ENCODE measurements at places on chromosomes 6 and 20.
A peak's percentile ranks its signal among the peaks of the same experiment; 100 is the strongest.

DNA sequence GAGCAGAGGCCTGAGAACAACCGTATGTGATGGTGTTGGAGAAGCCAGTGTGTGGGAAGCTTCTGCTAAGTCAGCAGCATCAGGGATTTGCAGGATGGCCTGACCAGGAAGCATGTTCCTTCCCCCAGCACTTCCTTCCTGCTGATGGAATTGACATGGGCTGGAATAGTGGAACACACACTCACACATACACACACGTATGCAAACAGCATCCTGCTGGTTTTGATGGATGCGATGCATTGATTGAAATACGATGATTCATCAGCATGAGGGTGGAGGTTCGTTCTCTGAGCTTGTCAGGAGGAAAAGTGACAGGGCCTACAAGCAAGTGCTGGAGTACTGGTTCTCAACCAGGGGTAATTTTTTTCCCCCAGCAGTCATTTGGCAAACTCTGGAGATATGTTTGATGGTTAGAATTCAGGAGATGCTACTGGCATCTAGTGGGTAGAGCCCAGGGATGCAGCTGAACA is 229.1 kb downstream of the NFATC2 start:
- no peak for DNase-seq

- DNase-seq = no peak
Observed at GRCh38 chr6:6749702-6750491, 161.4 kb downstream of the LY86 start.

GRCh38 chr6:111743360-111743759 is 129.9 kb downstream of the FYN start:
- DNase-seq = no peak

GRCh38 chr6:148837941-148838340 is 91.1 kb downstream of the UST start:
- no peak for DNase-seq

DNA sequence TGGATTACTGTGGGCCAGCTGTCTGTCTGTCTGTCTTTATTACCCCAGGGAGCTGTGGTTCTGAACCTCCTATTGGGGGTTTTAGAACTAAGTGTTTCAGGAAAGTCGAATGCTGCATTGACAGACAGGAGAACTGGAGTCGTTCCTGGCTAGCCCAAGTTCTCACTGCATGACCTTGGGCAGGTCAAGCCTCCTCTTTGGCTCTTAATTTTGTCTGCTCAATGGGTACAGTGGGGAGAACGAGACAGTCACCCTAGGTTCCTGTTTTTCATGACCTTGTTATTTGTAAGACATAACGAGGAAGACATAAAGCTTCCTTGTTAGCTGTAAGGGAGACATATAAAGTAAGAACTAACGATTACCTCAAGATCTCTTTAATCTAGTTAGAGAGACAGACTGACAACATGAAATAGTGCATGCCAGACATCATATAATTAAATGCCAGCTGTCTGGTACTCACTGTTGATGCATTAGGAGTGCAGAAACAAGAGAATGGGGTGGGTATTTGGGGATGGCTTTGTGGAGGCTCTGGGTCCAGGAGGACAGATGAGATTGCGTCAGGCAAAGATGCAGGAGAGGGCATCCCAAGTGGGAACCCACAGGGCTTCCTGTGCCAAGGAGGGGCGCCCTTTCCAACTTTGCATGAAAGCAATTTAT is 3.7 kb upstream of the CCDC167 start:
- no peak for DNase-seq

GRCh38 chr6:141488488-141488887 is 644.2 kb upstream of the GJE1 start:
- DNase-seq = no peak

- DNase-seq = no peak
Observed at GRCh38 chr6:604579-604978, 52.3 kb downstream of the HUS1B start.

GRCh38 chr6:119283979-119284545 is 65.5 kb downstream of the MAN1A1 start:
- DNase-seq = no peak

DNA sequence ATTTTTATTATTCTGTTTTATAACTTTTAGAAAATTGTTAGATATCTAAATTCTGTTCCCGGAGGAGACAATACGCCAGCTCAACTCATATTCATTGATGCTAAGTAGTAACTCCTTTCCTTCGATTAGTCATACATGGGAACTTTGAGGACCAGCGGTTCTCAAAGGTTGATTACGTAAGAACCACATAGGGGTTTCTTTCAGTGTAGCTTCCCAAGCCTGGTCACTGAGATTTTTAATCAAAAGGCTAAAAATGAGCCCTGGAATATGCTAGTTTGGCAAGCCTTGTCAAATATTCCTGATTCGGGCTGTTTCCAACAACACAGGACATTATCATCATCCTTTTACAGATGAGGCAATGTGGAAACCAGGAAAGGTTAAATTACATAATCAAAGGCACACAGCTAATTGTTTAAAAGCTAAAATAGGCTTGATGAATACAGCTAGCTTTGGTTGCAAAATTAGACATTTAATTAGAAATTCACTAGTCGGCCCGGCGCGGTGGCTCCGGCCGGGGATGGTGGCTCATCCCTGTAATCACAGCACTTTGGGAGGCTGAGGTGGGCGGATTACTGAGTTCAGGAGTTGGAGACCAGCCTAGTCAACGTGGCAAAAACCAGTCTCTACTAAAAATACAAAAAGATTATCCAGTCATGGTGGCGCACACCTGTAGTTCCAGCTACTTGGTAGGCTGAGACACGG is 14.6 kb upstream of the MEI4 start:
- no peak for DNase-seq

GRCh38 chr20:33488201-33488600 is 1.7 kb upstream of the CBFA2T2 start:
- DNase-seq = no peak

DNA sequence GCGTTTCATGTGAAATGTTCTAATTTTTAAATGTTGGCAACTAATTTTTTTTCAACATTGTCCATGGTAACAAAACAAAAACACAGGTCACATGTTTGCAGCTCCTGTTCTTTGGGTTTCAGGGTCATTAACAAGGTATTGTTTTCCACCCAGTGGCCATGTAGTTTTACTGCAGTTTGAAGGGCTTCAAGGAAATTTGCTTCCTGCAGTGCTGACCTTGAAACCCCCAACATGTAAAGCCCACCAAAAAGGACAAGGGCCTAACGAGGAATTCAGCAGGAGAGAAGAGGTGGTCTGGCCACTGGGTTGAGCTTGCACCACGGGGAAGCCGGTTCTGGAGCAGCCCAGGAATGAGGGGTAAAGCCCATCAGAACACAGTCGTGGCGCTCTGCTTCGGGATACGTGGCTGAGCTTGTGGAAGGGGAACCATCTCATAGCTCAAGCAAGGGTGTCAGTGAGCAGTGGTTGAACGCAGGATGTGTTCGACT is 13.9 kb upstream of the KLHL31 start:
- DNase-seq = no peak

DNA sequence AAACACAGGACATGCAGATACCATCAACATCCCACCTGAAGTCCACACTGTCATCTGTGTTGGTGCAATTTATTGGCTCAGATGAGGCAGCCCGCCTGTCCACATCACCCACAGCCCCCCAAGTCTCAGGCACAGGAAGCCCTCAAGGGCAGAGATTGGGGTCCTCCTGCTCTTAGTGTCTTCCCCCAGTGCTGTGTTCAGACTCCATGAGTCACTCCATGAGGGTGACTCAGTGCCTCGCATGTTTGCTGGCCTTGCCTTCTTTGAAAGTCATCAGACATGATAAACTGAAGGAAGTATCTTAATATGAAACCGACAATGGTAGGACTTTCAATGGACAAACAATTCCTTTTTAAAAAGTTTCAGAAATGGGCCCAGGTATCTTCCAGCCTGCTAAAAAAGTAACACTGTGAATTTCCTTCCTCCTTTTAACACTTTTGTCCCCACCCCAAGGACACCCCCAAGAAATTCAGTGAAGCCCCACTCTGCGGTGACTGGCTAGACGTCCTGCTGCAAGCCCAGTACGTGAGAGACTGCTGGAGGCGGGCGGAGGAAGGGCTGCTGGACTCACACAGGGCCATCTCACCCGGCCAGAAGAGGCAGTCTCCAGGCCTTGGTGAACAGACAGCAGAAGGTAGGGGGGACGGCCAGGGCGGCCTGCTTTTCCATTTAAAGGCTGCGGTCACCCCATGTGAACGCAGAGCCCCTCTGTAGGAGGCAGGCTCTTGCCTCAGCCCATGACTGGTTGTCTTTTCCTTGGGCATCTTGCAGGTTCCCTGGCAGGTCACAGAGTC is 43.0 kb upstream of the KCNK16 start:
- DNase-seq = no peak

DNA sequence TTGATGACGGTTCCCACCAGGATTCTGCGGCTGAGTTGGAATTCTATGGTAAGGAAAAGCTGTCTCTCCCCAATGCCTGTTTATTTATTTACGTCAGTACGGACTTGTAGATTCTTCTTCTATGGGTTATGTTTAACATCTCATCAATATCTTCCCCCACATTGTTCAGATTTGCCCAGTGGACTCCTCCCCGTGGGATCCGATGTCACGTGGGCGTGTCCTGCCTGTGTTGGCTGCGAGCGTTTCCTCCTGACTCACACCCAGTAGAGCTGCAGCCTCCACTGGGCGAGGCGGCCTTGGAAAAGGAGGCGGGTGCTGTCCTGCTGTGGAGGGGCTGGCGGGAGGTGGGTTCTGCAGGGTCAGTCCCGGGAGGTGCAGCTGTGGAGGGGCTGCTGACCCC is 46.8 kb upstream of the SLCO4A1 start:
- DNase-seq = no peak

DNA sequence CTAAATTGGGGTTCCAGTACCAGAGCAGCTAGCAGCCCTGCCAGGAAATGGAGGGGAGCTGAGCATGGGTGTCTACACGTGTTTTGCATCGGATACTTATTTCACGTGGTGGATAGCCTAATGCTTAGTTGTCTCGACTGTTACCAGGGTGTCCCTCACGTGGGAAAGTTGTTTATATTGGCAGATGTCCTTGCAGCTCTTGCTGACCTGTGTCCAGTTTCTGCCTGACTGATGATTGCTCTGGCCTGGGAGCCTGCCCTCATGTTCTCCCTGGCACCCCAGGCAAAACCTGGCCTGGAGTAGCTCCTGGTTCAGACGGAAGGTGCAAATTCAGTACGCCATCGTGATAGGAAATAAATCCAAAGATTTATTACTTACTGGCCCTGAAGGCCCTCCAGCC is 11.8 kb upstream of the FERMT1 start:
- DNase-seq = no peak

- no peak for DNase-seq
Observed at GRCh38 chr6:166152660-166153059, 15.0 kb downstream of the TBXT start.

DNA sequence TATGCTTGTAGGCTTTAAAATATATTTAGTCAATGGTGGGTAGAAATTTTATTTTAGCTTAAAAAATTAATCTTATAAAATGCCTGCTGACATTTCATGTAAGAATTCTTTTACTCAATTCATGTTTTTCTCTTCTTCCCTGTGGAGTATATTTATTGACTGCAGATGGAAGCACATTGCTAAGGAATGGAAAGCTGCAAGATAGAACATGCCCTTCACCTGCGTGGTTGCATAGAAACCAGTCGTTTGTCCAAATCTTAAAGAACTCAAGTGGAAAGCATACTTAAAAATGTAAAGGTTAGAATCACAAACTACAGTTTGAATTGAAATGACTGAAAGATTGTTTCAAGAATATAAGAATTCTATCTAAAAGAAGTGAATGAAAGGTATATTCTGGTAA is 30.7 kb downstream of the C6orf163 start:
- no peak for DNase-seq

- no peak for DNase-seq
Observed at GRCh38 chr6:135831016-135831415, 20.5 kb upstream of the PDE7B start.

DNA sequence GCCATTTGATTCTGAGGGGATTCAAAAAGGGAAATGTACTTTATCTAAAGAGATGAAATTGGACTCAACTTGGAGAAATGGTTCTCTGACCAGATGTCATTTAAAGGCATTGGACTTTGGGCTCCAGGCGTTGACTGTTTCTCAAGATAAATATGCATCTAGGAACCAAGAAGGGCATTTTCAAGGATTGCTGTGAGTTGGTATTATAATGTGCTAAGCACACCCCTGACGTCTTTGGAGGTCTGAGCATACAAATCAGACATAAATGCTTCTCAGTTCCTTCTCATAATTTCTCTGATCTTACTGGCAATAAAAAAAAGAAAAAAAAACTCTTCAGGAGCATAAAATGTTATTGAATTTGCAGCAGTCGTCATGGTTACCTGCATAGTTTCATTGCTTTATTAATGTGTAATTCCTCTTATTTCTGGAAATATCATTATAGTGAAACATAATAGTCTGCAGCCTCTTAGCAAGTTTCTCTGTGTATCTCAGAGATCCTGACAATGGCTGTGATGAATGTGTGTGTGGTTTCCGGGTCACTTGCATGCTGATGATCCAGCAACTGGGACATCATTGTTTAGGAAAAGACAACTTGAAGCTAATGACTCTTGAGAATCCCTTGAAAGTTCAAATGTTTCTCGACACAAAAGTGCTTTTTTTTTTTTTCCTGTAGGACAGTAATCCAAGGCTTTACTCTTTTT is 136.0 kb downstream of the AIG1 start:
- no peak for DNase-seq

DNA sequence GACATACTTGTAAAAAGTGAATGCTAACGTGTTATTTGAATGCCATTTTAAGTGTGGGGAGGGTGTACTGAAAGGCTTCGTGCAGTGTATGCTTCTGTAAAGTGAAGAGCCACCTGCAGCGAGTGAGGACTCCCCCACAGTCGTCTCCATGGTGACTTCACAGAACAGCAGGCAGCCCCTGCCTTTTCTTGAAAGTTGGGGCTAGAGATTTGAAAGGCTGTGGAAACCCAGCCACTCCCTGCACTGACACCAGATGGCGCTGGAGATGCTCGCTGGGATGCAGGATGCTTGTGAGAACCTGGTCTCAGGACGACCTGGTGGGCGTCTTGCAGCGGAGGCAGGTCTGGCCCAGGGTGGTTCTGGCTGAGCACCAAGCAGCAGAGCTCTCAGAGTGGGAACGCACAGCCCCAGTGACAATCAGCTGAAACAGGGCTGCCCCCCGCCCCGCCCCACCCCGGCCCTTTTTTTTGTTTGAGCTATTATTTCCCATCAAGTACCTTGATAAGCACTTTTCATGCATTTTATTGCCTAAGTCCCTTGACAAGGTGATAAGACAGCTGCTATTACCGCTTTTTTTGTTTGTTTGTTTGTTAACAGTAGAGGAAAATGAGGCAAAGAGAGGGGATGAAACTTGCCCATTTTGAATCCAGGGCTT is 150.3 kb downstream of the SYCP2 start:
- DNase-seq = peak; percentile 72

Measured in left forelimb (tissue), 1 donor.